ENCODE measurements at places on chromosomes 2 and 18.

DNA sequence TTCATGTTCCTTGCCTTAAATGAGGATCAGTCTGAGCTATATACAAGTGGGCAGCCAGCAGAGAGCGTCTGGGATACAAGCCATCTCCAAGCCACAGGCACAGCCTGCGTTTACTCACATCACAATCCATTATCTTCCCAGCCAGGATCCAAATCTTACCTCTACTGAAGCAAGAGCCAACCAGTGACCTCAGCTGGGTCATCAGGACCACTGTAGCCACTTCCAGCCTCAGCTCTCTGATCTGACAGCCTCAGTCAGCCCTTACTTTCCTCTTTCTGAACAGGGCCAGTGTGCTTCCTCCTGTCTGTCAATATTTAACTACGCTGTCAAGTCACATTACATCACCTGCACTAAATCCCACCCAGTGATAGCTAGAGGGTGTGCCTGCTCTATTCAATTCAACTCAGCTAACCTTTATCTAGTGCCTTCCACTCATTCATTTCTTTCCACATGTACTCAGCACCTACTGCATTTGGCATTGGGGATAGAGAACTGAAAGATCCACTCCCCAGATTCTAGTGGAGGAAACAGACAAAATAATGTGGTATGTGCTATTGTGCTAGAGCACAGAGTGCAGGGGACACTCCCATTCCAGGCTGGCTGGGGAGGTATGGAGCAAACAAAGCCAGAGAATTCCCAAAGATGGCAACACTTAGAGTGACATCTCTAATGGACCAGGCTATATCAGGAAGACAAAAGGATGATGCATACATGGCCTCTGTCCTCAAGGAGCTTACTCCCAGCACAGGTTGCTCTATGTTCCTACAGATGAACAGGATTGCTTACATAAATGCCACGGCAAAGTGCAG lies 146.5 kb downstream of the NCKAP5 start:
- DNase-seq, result no peak

GRCh38 chr2:225496568-225496967 lies 97.1 kb downstream of the NYAP2 start:
- no peak for DNase-seq

- no peak for DNase-seq
Observed at GRCh38 chr2:100408104-100408503, 9.4 kb downstream of the CHST10 start.

DNA sequence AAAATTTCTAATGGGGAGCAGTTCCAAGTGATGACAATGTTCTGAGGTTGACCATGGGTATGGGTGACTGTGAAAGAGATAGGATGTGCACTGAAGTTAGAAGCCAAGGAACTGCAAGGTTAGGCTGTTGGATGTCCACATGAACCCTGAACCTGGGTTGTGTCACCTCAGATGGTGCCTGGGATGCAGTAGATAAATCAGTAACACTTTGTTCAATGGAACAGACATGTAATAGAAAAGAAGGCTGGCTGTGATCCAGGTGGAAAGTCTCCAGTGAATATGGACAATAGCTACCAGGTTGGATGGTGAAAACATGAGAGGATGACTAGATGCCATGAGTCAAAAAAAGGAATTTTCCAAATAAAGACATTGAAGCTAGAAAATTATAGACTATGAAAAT lies 131.4 kb downstream of the TRABD2A start:
- no peak for DNase-seq

GRCh38 chr18:32438173-32438572 lies 32.5 kb downstream of the GAREM1 start:
- no peak for DNase-seq

- no peak for DNase-seq
Observed at GRCh38 chr2:235131334-235132305, 179.8 kb downstream of the SH3BP4 start.

DNA sequence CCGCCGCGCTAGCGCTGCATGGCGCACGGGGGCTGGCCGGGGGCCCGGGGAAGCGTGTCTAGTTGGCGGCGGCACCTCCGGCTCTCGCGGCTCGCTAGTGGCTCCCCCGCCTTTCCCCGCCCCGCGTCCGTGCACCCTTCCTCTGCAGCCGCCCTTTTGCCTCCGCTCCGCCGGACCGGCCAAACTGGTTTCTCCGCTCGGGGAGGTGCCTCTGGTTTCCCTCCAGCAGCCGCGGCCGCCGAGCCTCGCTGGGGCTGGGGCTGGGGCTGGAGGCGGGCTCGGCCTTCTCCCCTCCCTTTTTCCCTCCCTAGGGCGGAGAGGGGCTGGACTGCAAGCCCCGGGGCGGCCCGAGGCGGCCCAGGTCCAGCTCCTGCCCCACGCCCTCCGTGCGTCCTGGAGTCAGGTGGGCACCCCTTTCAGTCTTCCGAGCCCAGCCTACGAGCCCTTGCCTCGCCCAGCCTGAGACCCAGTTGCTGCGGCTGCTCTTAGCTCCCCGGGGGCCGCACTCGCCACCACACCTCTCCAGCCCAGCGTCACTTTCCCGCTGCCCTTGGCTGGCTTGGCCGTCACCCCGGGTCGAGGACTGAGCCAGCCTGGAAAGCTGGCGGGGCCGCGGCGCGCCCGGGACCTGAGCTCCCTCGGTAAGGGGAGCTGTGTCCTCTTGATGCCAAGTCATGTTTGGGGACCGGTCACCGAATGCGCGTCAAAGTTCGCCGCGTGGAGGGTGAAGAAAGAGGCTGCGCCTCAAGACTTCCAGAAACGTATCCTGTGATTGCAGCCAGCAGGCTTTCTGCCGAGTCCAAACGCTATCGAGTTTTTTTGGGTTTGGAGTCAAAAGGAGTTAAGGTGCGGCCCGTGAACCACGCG lies at the start of gene ATP8B1:
Gene ATP8B1 (minus strand): TSS at position 213 of the 867 bp plus-strand sequence. CDS start 71,508 bp downstream, outside the sequence.
- peak; percentile 59 for DNase-seq

DNA sequence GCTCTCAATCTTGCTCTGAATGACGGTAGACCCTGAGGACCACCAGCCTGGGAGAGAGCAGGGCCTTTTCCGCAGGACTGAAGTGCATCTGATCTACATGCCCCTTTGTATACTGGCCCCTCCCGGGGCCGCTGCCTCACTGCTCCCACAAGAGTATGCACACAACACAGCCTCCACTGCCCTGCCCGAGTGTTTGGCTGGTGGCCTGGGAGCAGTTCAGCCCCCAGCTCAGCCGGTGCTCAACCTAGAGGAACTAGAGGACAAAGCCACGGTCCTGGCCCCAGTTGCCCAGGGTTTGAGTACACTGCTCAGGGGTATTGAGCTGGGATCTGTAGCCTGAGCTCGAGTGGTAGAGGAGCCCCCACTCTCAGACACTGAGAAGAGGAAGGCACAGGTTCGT lies 118.9 kb upstream of the CAB39 start:
- DNase-seq, result no peak

- no peak for DNase-seq
Observed at GRCh38 chr2:175576270-175576669, 394.8 kb upstream of the ATP5MC3 start.

DNA sequence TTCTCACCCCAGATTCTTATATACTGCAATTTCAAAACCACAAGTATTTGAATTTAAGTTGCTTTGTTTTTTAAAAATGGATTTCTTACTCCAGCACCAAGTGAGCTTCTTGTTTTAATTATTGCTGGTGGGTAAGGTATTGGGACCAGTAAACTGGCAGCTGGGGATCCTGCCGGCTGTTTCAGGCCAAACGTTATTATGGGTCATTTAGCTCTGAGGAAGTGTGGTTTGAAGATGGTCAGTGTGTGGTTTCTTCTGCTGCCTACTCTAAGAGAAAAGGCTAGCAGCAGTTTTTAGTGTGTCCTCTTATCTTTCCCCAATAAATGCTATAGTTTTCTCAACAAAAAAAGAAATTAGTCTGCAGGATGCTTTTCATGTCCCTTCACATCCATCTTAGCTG lies 30.6 kb downstream of the CFAP221 start:
- DNase-seq, result no peak

All from iPS DF 19.7 (cell line).